Mesenteric fat pad (tissue), 1 donor: ENCODE measurements at places on chromosomes 1 and 21. TPM values are rescaled to one million over a fixed set of nuclear protein-coding genes. Genes with fewer than 3 reads are reported as not detected.
A peak's percentile ranks its signal among the peaks of the same experiment; 100 is the strongest.

GRCh38 chr1:223741861-223742260 lies 29.5 kb downstream of the CAPN2 start:
- no peak for DNase-seq

GRCh38 chr1:247111259-247111699 lies 7.1 kb upstream of the ZNF669 start:
- DNase-seq: no peak

GRCh38 chr1:52296345-52296744 lies 69.7 kb downstream of the CC2D1B start:
- no peak for DNase-seq

DNA sequence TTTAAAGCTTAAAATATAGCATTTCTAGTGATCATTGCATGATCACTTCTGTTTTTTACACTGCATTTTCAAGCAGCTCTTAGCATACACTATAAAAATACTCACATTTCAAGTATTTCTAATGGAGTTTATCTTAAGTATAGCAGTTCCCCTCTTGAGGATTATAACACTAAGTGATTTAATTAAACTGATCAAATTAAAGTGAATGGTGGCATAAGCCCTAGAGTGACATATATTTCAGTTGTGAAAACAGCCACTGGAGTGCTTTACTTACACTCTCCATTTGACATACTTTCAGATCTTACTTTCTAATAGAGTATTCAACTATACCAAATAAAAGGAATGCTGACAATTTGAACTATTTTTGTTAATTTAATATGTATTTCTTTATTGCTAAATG lies 623.3 kb upstream of the TMPRSS15 start:
- no peak for DNase-seq

DNA sequence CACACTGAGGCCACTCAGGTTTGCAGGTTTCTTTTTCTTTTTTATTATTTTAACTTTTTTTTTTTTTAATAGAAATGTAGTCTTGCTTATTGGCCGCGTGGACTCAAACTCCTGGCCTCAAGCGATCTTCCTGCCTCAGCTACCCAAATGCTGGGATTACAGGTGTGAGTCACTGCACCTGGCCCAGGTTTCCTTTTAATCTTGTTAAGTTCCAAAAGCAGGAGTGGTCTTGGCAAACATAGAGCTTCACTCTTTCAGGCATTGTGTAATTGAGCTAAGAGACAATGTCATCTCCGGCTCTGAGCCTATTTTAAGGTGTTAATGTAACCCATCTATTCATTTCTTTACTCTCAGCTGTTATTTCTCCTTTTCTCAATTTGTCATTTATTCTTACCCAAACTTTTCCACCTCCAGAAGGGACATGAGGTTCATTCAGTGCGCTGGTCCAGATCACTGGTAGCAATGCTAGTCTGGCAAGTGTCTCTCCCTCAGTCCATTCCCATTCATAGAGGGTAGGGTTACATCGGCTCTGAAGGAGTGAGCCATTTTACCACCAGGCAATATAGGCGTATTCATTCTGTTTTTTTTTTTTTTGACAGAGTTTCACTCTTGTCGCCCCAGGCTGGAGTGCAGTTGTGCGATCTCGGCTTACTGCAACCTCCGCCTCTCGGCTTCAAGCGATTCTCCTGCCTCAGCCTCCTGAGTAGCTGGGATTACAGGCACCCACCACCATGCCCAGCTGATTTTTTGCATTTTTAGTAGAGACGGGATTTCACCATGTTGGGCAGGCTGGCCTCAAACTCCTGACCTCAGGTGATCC lies 11.3 kb upstream of the MFSD2A start:
- no peak for DNase-seq

DNA sequence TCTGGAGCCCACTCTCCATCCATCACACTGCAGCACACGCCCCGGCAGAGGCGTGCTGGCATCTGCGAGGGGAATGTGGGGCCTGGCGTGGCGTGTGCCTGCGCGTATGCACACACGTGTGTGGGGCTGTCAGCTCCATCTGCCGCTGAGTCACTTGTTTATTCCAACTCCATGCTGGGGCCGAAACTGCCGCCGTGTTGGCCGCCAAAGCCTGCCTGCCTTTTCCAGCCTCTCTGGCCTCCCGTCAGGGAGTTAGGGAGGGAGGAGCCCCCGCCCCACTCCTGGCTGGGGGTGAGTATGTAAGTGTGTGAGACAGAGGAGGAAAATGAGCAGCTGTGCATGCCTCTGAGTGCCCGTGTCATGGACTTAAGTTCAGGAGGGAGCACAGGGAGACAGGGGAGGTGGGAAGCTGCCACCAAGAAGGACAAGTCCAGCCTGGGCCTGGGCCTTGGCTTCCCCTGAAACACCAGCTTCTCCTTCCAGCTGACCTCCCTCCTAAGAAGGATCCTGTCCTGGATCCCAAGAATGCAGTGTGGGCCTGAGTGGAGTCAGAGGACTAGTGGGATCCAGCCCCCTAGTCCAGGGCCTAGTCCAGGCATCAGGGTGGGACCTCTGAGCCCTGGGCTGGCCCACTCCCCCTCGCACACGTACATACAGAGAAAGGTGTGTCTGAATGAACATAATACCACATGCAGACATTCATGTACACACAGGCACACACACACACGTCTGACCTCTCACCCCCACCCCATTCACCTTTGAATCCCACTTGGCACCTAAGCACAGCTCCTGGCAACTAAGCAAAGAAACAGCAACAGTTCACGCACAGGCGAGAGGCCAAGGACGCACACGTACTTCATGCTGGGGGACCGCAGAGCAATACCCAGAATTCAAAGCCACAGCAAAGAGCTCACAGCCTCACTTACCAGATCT lies 24.7 kb downstream of the MEF2D start:
- DNase-seq: peak; percentile 94

GRCh38 chr1:50110656-50111055 lies 1.9 kb downstream of the ELAVL4 start:
- DNase-seq: no peak

GRCh38 chr1:2602311-2602835 lies 15.8 kb downstream of the PRXL2B start:
- DNase-seq: peak; percentile 45

- DNase-seq: no peak
Observed at GRCh38 chr1:25026730-25027450, 96.8 kb upstream of the RUNX3 start.

DNA sequence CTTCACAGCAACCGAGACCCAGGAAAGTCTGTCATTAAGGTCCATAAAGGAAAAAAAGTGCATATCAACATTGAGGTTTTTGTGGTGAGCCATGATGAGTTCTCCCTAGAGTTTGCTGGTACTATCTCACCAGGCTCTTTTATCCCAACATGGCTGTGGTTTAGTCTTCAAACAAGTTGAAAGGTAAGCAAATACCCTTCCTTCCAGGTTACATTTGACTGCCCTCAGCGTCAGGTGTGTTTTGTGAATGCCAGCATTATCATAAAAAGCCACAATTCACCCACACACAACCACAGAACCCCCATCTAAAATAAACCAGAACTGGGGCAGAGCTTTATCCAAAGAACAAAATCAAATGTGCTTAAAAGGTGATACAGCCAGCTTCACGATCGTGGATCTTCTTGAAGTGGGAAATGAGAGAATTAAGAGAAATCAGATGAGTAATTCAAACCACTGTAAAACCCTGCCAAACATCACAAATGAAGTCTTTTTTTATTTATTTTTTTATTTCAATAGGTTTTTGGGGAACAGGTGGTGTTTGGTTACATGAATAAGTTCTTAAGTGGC lies 64.7 kb downstream of the SETD4 start:
- DNase-seq: no peak

- no peak for DNase-seq
Observed at GRCh38 chr1:209513226-209513625, 70.3 kb upstream of the CAMK1G start.

- DNase-seq: peak; percentile 39
Observed at GRCh38 chr1:229420765-229421164, 13.1 kb downstream of the ACTA1 start.

DNA sequence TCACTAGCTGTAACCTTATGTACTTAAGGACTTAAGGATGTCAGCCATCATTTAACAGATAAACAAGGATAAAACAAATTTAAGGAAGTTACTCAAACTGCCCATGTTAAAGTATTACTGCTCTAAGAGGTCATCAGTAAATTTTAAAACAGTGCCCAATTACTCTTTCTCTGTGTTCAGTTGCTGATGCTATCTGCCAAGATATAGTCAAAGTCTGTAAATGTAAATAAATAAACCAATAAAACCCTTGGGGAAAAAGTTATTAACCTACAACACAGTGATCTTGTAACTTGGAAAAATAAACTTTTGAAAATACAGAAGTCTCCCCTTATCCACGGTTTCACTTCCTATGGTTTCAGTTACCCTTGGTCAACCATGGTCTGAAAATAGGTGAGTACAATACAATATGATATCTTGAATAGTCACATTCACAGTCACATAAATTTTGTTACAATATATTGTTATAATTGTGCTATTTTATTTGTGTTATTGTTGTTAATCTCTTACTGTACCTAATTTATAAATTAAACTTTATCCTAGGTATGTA lies 501.8 kb downstream of the LMO4 start:
- no peak for DNase-seq

GRCh38 chr1:2355373-2356261 lies 35.7 kb downstream of the MORN1 start:
- DNase-seq: no peak

DNA sequence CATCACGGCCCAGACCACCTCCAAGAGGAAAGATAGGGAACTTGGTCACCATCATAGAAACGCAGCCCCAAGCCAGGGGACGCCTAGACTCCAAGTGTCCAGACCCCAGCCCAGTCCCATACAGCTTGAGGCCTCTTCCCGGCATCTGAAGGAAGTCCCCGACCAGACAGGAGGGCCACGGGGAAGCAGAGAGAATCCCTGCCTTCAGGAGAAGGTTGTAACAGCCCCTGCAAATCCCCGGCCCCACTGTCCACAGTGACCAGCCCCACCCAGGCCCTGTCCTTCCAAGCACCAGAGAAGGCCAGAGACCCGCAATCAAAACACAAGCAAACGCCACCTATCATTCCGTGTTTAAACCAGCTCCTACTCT lies 1.7 kb downstream of the SLC19A1 start:
- DNase-seq: peak; percentile 82

GRCh38 chr1:204711103-204711946 lies 25.8 kb upstream of the LRRN2 start:
- DNase-seq: peak; percentile 49

DNA sequence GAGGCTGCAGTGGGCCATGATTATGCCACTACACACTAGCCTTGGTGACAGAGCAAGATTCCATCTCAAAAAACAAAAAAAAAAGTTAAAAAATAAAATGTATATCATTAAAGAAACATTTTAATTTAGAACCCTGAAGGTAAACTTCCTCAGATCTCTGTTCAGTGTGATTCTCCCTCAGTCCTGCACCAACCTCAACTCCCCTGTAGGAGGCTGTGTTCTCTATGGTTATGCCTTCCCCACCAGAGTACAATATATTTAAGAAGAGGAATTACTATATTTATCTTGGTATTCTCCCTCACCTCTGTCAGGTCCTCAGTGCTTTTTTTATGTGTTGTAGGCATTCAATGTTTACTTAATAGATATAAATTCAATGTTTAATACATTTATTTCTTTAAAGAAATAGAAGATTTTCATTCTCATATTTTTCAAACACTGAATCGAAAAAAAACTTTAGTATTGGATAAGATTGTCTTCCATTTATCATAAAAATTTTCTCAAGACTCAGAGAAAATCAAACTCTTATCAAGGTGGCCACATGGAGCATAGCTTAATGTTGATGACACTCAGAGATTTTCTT lies 4.8 kb upstream of the LRRC8B start:
- no peak for DNase-seq

GRCh38 chr1:72230746-72231145 lies 51.6 kb downstream of the NEGR1 start:
- no peak for DNase-seq

- DNase-seq: no peak
Observed at GRCh38 chr1:66542811-66543767, 9.1 kb downstream of the SGIP1 start.

DNA sequence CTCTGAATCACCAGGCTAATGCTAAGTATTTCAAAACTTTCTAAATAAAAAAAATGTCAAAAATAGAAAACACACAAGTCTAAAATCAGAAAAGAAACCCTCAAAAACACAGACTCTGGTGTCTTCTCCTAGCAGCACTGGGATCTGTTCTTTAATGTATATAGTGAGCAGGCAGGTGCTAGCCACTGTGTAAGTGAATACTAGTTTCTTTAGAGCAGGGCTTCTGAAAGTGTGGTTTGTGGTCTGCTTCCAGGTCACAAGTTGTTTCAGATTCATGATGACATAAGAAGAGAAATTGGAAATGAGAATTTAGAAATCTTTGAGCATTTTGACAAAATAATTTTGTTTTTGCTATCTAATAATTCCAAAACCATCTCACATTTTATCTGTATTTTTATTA lies 763.1 kb downstream of the USP25 start:
- DNase-seq: no peak

DNA sequence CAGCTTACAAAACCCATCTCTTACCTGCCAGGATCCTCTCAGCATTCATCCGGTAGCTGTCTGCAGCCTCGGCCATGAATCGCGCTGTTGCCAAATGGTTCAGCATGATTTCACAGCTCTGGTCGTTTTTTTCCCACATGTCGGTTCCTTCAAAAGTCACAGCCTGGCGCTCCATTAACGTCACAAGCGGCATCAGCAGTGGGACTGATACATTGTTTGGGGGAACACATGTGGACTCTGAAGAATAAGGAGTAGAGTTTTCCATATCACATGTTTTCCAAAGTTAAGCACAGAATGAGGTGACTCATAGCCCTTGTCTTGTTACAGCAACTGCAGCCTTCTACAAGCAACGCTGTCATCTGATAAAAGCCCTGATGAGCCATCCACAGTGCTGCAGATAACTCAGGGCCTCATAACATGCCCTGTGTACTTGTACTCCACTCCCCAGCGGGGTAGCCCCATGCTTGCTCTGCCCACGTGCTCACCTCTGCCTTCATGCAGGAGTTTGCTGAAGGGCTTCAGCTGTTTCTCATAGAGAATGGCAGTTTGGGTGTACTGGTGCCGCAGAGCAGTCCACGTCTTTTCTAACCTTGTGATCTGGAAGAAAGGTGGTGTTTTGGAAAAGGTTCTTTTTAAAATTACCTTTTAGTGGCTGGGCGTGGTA lies 114.2 kb downstream of the BCAR3 start:
- no peak for DNase-seq

The SGIP1 gene
- 4.2 TPM for total RNA-seq

The PRMT2 gene
- total RNA-seq: 84.6 TPM

The SLC45A1 gene
- total RNA-seq: 2.0 TPM

The SRRM1 gene
- 103 TPM for total RNA-seq

The ZMYND12 gene
- total RNA-seq: 1.3 TPM

The CLCA4 gene
- total RNA-seq: not detected

The SH2D1B gene
- 0.61 TPM for total RNA-seq

The KRTAP19-3 gene
- not detected for total RNA-seq

The DOP1B gene
- 19.6 TPM for total RNA-seq

The DYNLT4 gene
- total RNA-seq: not detected

The PRDM16 gene
- total RNA-seq: 3.9 TPM

The RIMKLA gene
- 0.39 TPM for total RNA-seq
